Nephron progenitor cell (in vitro differentiated cells): ENCODE measurements at places on chromosomes 12 and 14.
A peak's percentile ranks its signal among the peaks of the same experiment; 100 is the strongest.

- H3K27me3 ChIP-seq = no peaks in the 10 kb centered on the region
- no peak for DNase-seq
- H3K4me1 ChIP-seq = no peaks in the 10 kb centered on the region
Observed at GRCh38 chr14:33175951-33176350, 237.3 kb downstream of the NPAS3 start.

DNA sequence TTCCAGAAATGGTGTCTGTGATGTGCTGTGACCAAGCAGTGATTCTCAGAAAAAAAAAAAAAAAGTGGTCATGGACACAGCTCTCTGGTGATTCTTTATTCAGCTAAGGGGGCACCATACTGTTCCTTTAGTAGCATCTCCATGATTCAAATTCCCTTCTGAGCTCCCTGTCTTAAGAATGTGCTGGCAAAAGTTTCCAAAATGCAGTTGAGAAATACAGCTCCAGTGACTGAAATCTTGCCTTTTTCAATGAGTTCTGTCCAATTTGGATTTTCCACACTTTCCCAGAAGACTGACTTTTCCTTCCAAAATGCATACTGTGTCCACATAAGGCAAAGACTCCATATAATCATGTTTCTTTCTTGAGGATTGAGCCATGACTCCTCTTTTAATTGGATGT lies 24.3 kb upstream of the CPM start:
- H3K4me1 ChIP-seq = no peaks in the 10 kb centered on the region
- no peaks in the 10 kb centered on the region for H3K36me3 ChIP-seq
- H3K4me3 ChIP-seq = no peak overlapping the region
- no peak for DNase-seq
- no peak overlapping the region for H3K27ac ChIP-seq

DNA sequence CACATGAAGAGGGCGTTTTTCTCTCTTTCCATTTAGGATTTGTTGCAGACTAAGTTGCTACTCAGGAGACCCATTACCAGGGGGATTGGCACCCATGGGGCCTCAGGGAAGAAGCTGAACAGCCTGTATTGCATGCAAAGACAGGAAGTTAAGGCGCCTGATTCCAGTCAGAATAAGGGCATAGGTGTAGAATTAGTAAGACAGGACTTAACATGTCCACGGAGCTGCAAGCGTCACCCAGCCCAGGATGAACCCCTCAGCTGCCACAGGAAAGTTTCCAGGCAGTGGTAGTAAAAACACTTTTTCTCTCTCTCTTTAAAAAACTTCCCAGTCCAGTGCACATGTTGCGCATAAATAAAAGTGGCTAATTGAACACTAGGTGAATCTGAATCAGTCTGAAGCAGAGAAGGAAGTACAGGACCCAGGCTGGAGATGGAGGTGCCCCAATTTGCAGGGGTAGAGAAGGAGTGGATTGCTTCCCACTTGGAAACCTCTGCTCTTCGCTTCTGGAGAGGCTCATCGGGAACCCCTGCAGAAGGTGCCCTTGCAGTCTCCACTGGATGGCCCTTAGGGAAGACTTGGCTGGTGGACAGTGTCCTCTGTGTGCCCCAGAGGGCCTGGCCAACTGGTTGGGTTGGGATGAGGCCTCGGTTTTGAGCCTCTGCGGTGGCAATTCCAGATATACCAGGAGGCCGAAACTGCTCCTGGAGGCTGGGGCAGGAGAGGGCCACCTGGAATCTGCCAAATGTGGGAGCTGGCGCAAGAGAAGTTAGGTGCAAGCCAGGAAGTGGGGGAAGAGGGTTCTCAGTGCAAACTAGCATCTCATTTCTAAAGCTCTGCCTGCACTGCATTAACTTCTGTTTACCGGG lies 10.7 kb upstream of the TBX3 start:
- no peaks in the 10 kb centered on the region for H3K36me3 ChIP-seq
- no peak overlapping the region for H3K27ac ChIP-seq
- H3K4me3 ChIP-seq = no peak overlapping the region
- H3K4me1 ChIP-seq = peaks cover 70% of the 10 kb centered on the region
- DNase-seq = no peak

- H3K4me3 ChIP-seq = no peak overlapping the region
- no peaks in the 10 kb centered on the region for H3K27me3 ChIP-seq
- H3K36me3 ChIP-seq = no peaks in the 10 kb centered on the region
Observed at GRCh38 chr12:17276196-17276595, 670.2 kb upstream of the LMO3 start.

DNA sequence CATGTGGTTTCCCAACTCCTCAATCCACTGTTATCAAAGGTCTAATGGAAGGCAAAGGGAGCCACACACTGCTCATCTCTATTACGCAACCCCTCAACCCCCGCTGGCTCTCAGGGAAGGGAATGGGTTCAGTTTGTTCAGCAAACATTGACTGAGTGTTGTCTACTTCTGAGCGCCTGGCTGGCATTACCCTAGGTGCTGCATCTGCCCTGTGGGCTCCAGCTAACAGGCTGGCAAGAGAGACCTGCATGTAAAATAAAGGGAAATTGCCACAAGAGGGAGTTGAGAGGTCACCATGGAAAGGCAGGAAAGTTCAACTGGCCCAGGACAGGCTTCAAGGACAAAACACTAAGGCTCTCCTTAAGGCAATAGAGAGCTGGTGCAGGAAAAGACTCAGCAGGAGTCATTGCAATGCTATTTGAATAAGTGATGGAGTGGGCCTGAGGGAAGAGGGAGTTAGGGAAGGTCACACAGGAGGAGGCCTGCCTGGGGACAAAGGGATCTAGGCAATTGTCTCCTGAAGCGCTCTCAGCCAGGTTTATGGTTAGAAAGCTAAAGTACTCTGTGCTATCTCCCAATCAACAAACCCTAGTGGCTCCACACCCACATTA lies 5.5 kb upstream of the ZNF740 start:
- no peak for DNase-seq
- H3K36me3 ChIP-seq = no peaks in the 10 kb centered on the region
- peaks cover 7% of the 10 kb centered on the region for H3K27me3 ChIP-seq
- H3K27ac ChIP-seq = no peak overlapping the region
- H3K4me3 ChIP-seq = no peak overlapping the region
- H3K4me1 ChIP-seq = peaks cover 66% of the 10 kb centered on the region

DNA sequence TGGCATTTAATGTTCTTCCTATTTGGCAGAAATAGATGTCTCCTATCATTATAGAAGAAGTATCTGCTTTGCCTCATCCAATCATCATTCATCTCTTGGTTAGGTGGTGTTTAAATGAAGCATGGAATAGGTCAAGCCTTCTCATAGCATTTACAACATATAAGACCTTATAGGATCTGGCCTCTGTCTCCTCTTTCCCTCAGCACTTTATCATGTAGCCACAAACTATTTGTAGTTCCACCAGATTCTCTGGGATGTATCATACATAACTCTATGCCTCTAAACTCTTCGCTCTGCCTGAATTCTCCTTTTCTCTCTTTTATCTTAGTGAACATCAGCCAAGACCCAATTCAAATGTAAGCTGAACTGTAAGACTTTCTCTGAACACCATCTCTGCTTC lies 20.7 kb downstream of the NAA25 start:
- peaks cover 62% of the 10 kb centered on the region for H3K36me3 ChIP-seq
- H3K27ac ChIP-seq = peak overlapping the region; percentile 72
- H3K4me1 ChIP-seq = peaks cover 12% of the 10 kb centered on the region
- no peak for DNase-seq

DNA sequence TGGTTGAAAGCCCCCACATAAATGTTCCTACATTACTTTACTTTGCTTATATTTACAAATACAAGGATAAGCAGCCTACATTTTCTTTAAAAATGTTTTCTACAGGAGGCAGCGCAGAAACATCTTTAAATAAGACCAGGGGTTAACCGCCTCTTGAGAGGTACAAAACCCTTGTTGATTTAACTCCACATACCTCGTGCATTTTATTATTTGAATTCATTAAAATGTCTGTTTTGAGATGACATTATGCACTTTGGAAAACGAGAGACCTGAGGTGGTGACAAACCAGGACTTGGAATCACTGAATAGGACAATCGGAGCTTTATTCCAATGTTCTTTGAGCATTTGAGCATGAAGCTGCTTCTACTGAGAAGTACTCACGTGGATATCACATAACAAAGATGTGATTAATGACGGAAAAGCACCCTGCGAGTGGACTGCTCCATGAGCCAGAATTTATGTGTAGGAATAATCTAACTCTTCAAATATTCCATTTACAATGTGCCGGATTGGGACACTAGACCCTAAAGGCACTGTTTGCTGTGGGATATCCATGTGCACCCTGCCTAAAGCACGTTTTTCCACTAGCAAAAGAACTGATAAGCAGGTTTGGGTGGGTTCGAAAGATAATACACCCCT lies 746 bp upstream of the DUSP16 start:
- peaks cover 37% of the 10 kb centered on the region for H3K4me1 ChIP-seq
- peak; percentile 7 for DNase-seq
- H3K27ac ChIP-seq = peak overlapping the region; percentile 96
- peak overlapping the region; percentile 83 for H3K4me3 ChIP-seq

GRCh38 chr14:105205673-105206208 lies 24.6 kb upstream of the NUDT14 start:
- no peak overlapping the region for H3K4me3 ChIP-seq
- no peak for DNase-seq
- no peaks in the 10 kb centered on the region for H3K36me3 ChIP-seq
- H3K4me1 ChIP-seq = peaks cover 5% of the 10 kb centered on the region

GRCh38 chr12:56375598-56376434 lies 13.2 kb upstream of the APOF start:
- no peak overlapping the region for H3K27ac ChIP-seq
- H3K4me3 ChIP-seq = no peak overlapping the region
- H3K4me1 ChIP-seq = peaks cover 23% of the 10 kb centered on the region
- peaks cover 7% of the 10 kb centered on the region for H3K36me3 ChIP-seq
- no peak for DNase-seq

DNA sequence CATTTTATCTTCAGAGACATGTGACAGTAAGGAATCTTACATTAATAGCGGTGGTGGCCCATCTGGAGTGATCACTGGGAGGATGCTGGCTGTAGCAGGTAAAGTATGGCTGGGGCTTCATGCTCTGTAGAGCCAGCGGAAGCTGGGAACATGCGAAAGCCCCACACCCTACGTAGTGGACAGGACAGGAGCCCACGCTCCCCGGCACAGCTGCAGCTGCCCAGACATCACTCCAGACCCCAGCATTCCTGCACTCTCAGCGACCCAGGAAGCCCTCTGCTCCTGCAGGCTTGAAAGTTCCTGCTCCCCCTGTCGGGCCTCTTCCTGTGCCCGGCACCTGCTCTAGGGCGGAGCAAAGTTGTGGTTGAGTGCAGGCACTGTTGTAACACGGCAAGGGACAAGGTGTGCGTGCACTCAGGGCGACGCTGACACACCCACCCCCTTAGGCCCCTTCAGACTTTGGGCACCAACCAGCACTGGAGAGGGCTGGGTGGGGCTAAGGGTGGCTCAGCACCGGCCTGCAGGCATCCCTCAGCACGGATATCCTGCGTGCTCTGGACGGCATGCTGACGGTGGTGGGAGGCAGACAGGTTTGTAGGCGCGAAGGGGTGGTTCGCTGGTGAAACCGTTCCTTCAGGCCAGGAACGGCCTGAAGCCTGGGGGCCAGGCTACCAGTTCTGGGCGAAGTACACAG lies 568.3 kb downstream of the FSCB start:
- no peak overlapping the region for H3K4me3 ChIP-seq
- H3K4me1 ChIP-seq = no peaks in the 10 kb centered on the region
- H3K36me3 ChIP-seq = no peaks in the 10 kb centered on the region
- no peaks in the 10 kb centered on the region for H3K27me3 ChIP-seq

- no peak overlapping the region for H3K27ac ChIP-seq
- H3K4me1 ChIP-seq = peaks cover 41% of the 10 kb centered on the region
- no peaks in the 10 kb centered on the region for H3K27me3 ChIP-seq
- DNase-seq = no peak
- no peak overlapping the region for H3K4me3 ChIP-seq
Observed at GRCh38 chr12:78101946-78102635, 271.4 kb downstream of the NAV3 start.

DNA sequence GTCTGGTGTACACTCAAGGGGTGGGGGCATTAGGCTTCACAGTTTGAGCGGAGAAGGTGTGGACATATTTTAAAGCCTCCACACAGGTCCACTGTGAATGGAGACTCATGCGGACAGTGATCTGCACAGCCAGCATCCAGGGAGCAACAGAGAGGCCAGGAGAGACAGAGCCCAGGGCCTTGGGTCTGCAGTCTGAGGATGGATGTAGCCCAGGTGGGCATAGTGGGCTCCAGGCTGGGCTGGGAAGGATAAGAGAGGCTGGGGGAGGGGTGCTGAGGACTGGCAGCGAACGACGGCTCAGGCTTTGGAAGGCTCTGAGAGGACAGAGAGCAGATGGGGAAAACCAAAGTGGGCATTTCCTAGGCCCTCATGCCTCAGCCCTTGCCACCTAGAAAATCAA lies 128.8 kb downstream of the PAPOLA start:
- no peak overlapping the region for H3K27ac ChIP-seq
- H3K36me3 ChIP-seq = no peaks in the 10 kb centered on the region
- no peak overlapping the region for H3K4me3 ChIP-seq
- no peak for DNase-seq
- peaks cover 12% of the 10 kb centered on the region for H3K27me3 ChIP-seq

DNA sequence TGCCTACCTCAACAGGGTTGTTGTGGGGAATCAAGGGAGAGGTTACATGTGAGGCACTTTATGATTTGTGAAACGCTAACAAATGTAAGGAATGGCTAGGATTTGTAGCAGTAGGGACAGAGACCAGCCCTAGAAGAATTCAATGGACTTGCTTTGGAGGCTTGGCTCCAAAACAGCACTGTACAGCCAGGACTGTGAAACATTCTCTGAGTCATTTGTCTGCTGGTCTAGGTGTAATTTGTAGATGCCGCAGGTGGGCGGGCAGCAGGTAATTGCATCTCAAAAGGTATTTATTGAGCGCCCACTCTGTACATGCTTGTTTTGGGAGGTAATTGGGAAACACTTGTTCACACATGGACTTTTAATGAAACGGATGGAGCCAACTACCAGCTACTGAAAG lies 11.4 kb downstream of the SLC7A8 start:
- H3K27ac ChIP-seq = no peak overlapping the region
- no peak for DNase-seq
- H3K27me3 ChIP-seq = peaks cover 4% of the 10 kb centered on the region
- H3K4me3 ChIP-seq = no peak overlapping the region

GRCh38 chr14:54929556-54929955 lies 26.9 kb upstream of the GCH1 start:
- H3K27me3 ChIP-seq = no peaks in the 10 kb centered on the region
- no peak overlapping the region for H3K27ac ChIP-seq
- H3K4me3 ChIP-seq = no peak overlapping the region
- no peaks in the 10 kb centered on the region for H3K4me1 ChIP-seq
- DNase-seq = no peak

DNA sequence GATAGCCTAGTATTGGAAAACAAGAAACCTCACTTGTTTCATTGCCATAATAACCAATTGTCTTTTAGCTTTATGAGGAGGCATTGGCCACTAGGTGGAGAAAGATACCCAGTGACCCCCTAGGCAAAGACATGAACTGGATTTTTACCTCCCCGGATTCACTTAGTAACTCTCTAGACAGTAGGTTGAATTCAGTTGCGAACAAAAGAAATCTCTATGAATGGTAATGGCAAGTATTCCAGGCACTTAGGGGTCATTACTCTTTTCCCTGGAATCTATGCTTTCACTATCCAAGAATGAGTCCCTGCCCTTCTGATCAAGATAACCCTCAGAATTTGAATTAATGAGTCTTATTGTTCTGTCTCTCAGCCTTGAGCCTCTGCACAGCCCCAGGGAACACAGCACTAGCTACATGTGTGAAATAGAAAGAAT lies 29.5 kb upstream of the RHOJ start:
- H3K4me1 ChIP-seq = no peaks in the 10 kb centered on the region
- DNase-seq = peak; percentile 20
- H3K4me3 ChIP-seq = no peak overlapping the region
